Activated CD4-positive, alpha-beta memory T cell treated with anti-CD3 and anti-CD28 coated beads for 36 hours (primary cell): ENCODE measurements at places on chromosomes 2 and 18. TPM values are rescaled to one million over a fixed set of nuclear protein-coding genes. Genes with fewer than 3 reads are reported as not detected.
A peak's percentile ranks its signal among the peaks of the same experiment; 100 is the strongest.

DNA sequence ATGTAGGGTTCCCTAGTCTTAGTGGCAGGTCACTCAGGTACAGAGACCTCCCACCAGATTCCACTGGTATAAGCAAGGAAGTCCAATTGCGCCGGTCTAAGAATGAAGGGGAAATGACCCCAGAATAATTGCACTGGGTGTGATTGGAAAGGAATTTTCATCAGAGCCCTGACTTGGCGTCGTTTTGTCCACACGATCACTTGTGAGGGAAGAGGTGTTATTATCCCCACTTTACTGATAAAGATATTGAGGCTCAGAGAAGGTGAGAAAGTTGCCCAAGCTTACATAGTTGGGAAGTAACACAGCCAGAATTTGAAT is 61.5 kb downstream of the CIB4 start:
- no peaks in the 10 kb centered on the region for H3K4me1 ChIP-seq
- H3K4me3 ChIP-seq, result no peak overlapping the region
- no peaks in the 10 kb centered on the region for H3K36me3 ChIP-seq
- DNase-seq, result no peak

DNA sequence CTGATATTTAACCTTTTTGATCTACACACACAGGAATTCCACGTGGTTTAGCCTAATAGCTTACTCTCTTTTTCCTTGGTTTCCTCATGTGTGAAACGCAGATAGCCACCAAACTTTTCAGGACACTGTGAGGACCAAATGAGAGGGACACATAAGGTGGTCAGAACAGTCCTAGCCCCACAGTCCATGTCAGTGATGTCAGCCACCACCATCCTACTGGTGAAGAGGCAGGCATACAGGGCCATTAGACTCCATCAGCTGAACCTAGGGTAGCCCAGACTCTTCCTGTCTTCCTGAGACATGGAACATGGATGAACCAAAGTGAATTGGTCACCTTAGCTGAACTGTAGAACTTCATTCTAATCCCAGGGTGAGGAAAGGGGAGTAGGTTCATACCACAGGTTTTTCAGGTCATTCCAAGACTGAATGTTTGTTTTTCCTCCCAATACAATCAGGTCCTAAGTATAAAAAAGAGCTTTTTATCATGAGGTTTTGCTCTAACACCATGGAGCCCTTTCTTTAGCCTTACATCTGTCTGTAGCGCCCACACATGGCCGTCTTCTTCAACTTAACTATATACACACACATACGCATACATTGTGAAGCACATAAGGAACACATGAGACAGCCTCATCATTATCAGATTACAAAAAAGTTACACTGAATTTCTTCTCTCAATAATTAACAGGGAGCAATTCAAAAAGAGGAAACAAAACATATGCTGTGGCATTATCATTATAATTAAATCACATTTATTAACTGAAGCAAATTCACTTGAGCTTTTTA is 18.5 kb upstream of the NFE2L2 start:
- H3K4me3 ChIP-seq, result no peak overlapping the region
- no peaks in the 10 kb centered on the region for H3K27me3 ChIP-seq
- no peak overlapping the region for H3K27ac ChIP-seq
- no peaks in the 10 kb centered on the region for H3K4me1 ChIP-seq
- H3K36me3 ChIP-seq, result no peaks in the 10 kb centered on the region

DNA sequence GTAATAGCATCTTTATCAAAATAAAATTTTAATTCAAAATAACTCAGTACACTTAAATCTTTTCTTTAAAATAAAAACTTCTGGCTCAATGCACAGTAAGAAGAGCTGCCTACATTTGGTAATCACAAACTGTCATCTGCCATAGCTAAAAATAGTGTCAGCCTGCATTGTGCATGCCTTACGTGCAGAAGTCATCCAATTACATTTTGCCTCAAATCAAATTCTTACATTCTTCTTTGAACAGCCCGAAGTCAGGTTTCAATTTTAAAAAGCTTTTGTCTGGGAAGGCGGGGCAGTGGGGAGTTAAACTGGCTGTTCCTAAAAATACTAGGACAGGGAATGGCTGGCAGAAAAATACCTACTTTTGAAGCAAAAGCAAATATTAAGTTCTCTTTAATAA is 51.1 kb downstream of the RTN4 start:
- no peak overlapping the region for H3K27ac ChIP-seq
- peaks cover 5% of the 10 kb centered on the region for H3K36me3 ChIP-seq
- no peak overlapping the region for H3K4me3 ChIP-seq
- peaks cover 67% of the 10 kb centered on the region for H3K4me1 ChIP-seq

GRCh38 chr18:55326134-55326533 is 261.9 kb downstream of the TCF4 start:
- H3K27ac ChIP-seq, result no peak overlapping the region
- no peak for DNase-seq
- no peaks in the 10 kb centered on the region for H3K36me3 ChIP-seq
- H3K27me3 ChIP-seq, result peaks cover 26% of the 10 kb centered on the region

DNA sequence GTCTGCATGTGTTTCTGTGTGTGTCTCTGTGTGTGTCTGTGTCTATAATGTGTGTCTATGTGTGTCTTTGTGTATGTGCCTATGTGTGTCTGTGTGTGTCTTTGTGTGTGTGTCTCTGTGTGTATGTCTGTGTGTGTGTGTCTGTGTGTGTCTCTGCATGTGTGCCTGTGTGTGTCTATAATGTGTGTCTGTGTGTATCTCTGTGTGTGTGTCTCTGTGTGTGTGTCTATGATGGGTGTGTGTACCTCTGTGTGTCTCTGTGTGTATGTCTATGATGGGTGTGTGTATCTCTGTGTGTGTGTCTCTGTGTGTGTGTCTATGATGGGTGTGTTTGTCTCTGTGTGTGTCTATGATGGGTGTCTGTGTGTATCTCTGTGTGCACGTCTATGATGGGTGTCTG is 126.2 kb upstream of the GPC1 start:
- no peaks in the 10 kb centered on the region for H3K36me3 ChIP-seq
- no peak for DNase-seq
- H3K27me3 ChIP-seq, result peaks cover 3% of the 10 kb centered on the region
- no peak overlapping the region for H3K4me3 ChIP-seq
- no peak overlapping the region for H3K27ac ChIP-seq

DNA sequence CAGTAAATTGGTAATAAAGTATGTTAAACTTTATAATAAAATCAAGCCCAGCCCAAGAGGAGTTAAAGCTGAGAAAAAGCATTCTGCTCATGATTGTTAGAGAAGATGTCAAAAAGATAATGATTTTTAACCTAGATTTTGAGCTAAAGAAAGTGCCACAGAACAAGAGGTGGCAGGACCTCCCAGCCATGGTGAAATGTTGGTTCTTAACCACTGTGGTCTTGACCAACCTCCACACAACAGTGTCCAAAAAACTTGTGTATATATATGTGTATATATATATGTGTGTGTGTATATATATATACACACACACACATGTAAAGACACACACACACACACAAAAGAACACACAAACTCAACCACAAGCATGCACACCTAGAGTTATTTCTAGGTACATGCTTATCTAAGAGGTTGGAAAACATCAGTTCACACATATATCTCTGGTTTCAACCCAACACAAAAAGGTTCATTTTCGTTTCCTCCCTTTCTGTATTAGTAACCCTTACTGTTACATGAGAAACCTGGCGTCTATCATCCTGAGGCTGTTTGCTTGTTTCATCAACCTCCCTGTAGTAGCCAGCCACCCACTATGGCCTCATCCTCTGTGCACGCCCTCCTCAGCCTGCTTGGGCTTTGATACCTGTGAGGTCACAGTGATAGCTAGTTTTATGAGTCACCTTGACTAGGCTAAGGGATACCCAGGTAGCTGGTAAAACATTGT is 631.8 kb upstream of the ID2 start:
- H3K4me1 ChIP-seq, result peaks cover 28% of the 10 kb centered on the region
- H3K4me3 ChIP-seq, result no peak overlapping the region
- peak overlapping the region; percentile 78 for H3K27ac ChIP-seq
- DNase-seq, result peak; percentile 88

- peaks cover 20% of the 10 kb centered on the region for H3K27me3 ChIP-seq
- H3K4me1 ChIP-seq, result peaks cover 3% of the 10 kb centered on the region
These were observed 7.8 kb upstream of the GPR55 start for GRCh38 chr2:230932556-230933511.

DNA sequence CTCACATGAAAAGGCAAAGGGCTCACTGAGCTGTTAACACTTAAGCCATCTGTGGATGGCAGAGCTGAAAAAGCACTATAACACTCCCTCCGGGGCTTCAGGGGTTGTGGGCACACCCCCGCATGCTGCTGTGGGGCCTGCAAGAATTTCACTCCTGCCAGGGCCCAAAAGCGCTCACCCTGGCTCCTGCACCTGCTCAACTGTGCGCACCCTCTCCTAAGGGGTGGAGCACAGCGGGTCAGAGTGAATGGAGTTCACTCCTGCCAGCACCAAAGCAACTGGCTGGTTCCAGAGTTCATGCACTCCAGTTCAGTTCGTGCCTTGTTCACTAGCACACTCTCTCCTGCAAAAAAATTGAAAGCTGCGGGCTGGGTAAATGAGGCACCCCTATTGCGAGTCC is 814.2 kb upstream of the SLC39A10 start:
- no peaks in the 10 kb centered on the region for H3K36me3 ChIP-seq
- no peak overlapping the region for H3K4me3 ChIP-seq
- no peaks in the 10 kb centered on the region for H3K4me1 ChIP-seq

DNA sequence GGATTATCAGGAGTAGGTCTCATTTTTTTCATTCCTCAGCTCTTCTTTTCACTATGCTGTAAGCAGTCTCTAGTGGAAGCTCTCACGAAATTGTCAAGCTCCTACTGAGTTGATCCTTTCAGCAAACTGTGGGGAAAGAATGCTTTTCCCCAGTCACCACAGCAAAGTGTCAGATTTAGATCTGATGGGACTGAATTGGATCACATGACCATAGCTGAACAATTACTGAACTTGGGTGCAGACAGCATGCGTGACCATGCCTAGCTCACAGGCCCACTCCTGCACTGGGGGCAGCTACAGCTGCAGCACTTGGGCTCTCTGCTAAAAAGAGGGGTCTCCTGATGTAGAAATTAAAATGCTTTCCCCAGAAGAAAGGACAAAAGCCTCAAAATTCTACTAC is 3.1 kb downstream of the ARHGAP15 start:
- H3K4me3 ChIP-seq, result peak overlapping the region; percentile 73
- H3K27me3 ChIP-seq, result no peaks in the 10 kb centered on the region
- peak overlapping the region; percentile 79 for H3K27ac ChIP-seq
- peaks cover 55% of the 10 kb centered on the region for H3K4me1 ChIP-seq
- peaks cover 13% of the 10 kb centered on the region for H3K36me3 ChIP-seq

- no peak for DNase-seq
- no peaks in the 10 kb centered on the region for H3K36me3 ChIP-seq
- no peaks in the 10 kb centered on the region for H3K27me3 ChIP-seq
- H3K4me3 ChIP-seq, result no peak overlapping the region
- H3K4me1 ChIP-seq, result no peaks in the 10 kb centered on the region
These were observed 147.6 kb downstream of the SLC8A1 start for GRCh38 chr2:40304340-40304739.

DNA sequence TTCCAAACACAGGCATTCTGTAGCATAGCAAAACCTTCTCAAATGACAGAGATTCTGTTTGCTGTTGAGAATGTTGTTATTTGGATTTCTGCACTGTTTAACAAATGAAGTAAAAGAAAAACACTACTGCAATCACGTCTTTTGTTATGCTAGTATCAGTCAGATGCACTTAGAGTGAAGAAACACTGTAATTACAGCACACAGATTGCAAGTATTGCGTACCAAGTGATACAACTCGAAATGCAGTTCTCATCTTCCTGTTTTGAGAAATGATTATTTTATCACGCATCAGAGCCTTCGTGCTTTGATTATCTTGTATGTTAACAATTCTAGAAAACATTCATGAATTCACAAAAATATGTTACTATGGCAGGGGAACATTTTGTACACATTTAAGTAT is 41.8 kb upstream of the KLF11 start:
- H3K27ac ChIP-seq, result no peak overlapping the region
- DNase-seq, result no peak
- peaks cover 9% of the 10 kb centered on the region for H3K27me3 ChIP-seq
- H3K36me3 ChIP-seq, result no peaks in the 10 kb centered on the region
- no peaks in the 10 kb centered on the region for H3K4me1 ChIP-seq

- peaks cover 4% of the 10 kb centered on the region for H3K36me3 ChIP-seq
- DNase-seq, result no peak
- no peaks in the 10 kb centered on the region for H3K27me3 ChIP-seq
These were observed 67.7 kb upstream of the ITGA4 start for GRCh38 chr2:181389524-181389923.

TANC1 gene
- 0.63 TPM for total RNA-seq

NETO1 gene
- not detected for total RNA-seq

PRPF40A gene
- total RNA-seq, result 128 TPM

LYPD1 gene
- total RNA-seq, result not detected
